CD4-positive, alpha-beta T cell treated with Interleukin-4 for 1 hour (primary cell): ENCODE measurements at places on chromosomes 7 and 10.

DNA sequence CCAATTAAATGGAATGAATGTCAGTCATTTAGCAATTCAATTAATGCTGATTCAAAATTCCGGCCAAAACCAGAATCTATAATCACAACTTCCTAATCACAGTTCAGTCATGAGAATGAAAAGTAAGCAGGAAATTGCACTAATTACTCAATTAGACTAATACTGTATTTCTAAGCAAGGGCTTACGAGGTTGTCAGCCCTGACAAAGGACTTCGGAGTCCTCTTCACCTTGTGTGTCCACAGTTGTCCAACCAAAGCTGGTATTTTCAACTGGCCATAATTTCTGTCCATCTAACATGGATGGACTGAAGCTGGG, 17.4 kb downstream of the CPA1 start:
- DNase-seq: no peak

GRCh38 chr7:52838981-52839411, 196.4 kb upstream of the POM121L12 start:
- no peak for DNase-seq

DNA sequence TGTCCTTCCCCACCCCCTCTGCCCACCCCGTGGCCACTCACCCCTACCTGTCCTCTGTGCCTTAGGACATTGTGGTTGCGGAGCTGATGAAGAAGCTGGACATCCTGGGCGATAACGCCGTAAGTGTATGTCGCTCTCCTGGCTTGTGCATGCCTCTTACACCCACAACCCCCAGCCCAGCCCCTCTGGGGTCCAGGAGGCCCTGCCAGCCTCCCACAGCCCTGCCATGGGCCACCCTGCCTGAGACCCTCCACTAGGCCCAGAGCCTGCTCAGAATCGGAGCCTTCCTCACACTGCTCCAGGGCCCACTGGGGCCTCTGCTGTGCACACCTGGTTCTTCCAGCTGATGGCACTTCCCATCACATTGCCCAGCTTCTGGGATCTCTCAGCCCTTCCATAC, 36.8 kb upstream of the DPYSL4 start:
- no peak for DNase-seq

DNA sequence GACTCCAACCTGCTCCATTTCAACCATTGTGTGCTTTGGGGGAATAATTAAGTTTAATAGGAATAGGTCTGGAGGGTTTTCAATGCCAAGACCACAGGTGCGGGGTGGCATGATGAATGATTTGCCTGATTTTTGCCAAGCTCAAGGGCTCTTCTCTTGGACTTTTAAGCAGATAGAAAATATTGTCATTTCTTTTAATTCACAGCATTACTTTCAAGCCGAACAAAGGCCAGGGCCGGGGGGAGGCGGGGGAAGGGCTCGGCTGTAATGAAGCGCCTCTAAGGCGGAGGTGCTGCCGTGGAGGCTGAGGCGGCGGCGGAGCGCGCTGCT, 6.5 kb downstream of the PTF1A start:
- DNase-seq: no peak

- DNase-seq: no peak
Measured at GRCh38 chr10:3452683-3453361, 280.2 kb upstream of the PITRM1 start.

GRCh38 chr7:100064162-100064561, 14.6 kb downstream of the ZSCAN21 start:
- DNase-seq: no peak

DNA sequence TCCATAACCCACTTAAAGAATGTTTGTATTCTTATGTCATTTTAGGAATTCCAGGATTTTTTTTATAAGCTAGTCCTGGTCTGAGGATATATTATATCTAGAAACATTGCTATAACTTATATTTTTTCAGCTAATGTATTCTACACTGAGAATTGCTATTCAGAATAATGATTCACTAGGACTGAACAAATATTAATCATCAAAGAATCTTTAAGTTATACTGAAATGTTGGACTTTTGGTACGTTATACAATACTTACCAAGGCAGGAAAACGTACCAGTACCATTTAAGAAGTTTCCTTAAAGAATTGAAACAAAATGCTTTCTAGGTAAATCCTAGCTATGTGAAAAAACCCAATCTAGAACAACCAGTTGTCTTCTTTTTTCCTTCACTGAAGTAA, 18.4 kb downstream of the PTTG1IP2 start:
- no peak for DNase-seq

DNA sequence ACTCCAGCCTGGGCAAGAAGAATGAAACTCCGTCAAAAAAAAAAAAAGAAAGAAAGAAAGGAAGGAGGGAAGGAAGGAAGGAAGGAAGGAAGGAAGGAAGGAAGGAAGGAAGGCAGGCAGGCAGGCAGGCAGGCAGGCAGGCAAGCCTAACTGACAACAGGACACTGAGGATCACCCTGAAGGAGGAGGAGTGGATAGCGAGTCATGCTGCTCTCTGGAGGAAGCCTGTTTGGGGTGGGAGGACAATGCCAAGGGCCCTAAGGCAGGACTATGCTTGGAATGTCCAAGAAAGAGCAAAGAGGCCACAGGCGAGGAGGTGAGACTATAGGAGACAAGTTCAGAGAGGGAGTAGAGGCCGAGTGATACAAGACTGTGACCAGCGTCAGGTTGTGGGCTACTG, 107.0 kb upstream of the PARD3 start:
- DNase-seq: no peak
